ENCODE measurements at places on chromosomes 2 and 18.

GRCh38 chr18:44817831-44818473 is 137.3 kb downstream of the SETBP1 start:
- no peak for DNase-seq

GRCh38 chr2:68561372-68561771 is 82.0 kb upstream of the PROKR1 start:
- DNase-seq: no peak

DNA sequence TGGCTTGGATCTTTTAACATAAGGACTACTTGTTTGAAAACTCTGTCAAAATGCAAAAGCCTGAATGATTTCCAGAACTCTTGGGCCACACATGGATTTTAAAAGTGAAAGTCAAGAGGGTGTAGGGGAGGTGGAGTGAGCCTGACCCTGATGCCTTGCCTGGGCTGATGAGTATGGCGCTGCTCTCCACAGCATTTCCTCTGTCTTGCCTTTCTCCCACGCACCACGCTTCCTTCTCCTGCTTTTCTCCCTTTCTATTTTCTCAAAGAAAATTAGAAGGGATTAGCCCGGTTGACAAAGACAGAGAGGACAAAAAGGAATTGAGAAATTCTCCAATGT is 207.0 kb upstream of the CCDC68 start:
- DNase-seq: no peak

DNA sequence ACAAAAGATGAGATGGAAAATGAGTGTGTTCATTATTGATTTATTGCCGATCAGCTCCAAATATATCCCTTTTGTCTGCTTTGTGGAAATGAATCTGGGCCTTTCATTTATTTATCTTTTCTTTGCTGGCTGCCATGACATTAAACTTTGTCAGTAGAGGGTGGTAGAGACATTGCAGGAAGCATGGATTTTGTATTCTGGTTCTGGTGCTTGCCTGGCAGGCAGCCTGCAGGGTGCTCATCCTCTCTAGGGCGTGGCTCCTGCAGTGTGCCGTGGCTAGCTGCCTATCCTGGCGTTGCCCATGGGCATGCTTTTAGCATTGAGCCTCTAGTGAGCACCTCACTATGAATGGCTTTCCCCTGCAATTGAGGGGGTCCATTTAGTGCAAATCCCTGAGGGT is 593.1 kb downstream of the RNF144A start:
- no peak for DNase-seq

DNA sequence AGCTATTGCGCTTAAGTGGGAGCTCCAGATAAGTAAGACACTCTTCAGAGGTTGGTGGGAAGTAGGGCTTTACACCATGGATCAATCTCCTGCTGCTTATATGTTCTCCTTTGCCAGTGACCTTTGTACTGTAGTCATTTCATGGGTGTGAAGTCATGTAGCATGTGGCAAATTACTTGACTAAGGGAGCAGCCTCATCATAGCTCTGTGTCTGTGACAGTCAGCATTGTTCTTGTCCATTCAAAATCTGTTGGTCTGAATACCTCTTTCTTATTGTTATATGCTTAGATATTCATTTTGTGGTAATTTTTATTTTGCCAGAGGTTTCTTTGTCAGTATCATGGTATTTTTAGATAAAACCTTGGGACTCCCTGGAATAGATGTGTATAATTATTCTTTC is 18.2 kb downstream of the SLC4A1AP start:
- DNase-seq: peak; percentile 54

DNA sequence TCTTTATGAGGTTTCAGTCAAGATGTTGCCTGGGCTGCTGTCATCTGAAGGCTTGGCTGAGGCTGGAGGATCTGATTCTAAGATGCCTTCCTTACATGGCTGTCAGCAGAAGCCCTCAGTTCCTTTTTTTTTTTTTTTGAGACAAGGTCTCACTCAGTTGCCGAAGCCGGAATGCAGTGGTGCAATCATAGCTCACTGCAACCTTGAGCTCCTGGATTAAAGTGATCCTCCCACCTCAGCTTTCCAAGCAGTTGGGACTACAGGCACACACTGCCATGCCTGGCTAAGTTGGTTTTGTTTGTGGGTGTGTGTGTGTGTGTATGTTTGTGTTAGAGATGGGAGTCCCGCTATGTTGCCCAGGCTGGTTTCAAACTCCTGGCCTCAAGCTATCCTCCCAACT is 13.1 kb upstream of the SLC35F5 start:
- DNase-seq: no peak

DNA sequence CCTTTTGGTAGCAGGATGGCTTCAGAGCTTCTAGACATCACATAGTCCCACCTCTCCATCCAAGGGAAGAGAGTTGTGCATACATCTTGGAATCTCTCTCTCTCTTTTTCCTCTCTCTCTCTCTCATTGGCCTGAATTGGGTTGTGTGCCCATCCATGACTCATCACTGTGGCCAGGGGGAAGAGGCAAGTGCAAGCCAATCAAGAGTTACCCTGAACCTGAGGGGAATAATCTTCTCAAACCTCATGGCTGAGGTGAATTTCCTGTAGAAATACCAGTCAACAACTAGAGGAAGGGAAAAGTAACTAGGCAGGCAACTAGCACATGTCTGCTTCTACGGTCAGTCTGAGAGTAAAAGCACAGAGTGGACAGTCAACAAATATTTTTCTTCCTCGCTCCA is 7.3 kb upstream of the CHN1 start:
- DNase-seq: no peak

GRCh38 chr2:55879976-55880375 is 43.6 kb downstream of the EFEMP1 start:
- DNase-seq: no peak

GRCh38 chr2:138123741-138124140 is 159.5 kb downstream of the HNMT start:
- DNase-seq: no peak

DNA sequence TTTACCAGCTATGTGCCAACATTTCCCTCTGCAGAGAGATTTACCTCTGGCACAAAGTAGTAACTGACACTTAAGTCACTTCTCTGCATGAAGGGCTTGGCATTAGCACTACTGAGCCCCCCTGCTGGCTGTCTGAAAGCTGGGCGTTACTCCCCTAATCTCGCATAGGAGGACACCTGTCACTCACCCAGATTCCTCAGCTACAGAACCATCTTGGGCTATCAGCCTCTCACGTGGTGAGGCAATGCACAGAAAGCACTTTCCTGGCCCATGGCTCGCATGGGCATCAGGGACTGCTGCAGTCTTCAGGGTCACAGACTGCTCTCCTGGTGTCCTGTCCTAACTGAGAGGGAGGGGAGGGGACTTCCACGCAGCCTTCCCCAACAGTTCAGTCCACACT is 12.0 kb downstream of the SERPINE2 start:
- DNase-seq: no peak

DNA sequence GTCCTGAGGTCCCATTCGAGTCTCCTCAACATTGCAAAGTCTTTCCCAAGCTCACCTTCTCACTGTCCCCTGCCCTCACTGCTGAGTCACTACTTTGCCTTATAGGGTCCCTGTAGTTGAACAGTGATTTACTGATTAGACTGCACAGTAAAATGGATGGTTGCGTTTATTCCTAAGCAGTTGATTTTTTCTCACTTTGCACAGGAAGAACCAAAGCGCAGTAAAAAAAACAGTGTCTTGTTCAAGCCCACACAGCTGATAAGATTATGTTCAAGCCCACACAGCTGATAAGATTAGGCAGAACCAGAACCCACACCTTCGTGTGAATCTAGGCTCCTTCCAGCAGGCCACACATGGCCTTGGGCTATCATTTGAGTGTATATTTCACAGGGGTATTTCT is 215.3 kb upstream of the COPS8 start:
- no peak for DNase-seq

DNA sequence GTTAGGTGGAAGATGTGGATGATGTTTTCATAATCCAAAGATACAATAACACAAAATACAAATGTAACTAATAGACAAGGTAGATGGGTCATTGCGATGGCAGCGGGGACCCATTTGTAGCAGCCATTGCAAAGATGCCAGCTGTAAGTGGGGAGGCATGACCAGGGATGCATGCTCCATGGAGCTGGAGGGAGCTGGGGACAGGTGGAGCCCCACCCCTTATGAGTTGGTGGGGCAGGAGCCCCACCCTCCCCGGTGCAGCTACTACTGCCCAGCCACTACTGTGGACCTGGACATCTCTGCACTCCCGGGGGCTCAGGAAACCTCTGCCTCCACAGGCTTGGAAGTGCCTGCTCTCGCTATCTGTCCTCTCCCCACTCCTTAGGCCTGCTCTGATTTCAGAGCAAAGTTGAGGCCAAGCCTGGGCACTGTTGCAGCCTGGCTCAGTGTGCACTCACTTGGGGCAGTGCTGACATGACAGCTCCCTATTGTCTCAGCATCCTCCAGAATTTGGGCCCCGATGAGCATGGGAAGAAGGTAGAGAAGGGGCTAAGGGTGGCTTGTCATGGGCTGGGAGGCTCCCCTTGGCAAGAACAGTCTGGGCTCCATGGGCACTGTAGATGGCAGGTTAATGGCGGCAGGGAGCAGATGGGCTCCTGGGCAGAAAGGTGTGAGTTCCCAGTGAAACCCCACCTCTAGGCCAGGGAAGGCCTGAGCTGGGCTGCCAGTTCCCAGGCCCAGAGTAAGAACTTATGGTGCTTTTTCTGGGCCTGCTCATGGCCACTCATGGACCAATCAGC is 81.1 kb downstream of the ZNF804A start:
- DNase-seq: no peak

GRCh38 chr2:209525834-209526281 is 102.0 kb downstream of the MAP2 start:
- peak; percentile 92 for DNase-seq

DNA sequence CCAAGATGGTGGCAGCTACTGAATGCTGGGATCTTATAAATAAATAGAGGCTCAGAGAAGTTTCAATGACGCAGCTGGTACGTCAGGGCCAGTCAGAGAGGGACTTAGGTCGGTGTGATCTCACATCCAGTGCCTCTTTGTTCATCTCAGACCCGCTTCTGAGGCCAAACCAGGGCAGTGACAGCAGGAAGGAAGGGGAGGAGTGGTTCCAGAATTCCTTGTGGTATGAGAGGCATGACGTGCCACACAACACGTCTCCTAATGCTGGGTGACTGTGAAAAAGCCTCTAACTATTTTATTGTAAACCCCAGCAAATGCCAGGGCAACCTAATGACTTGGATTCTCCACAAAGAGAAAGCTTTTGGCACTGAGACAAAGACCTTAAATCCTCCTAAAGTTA is 423.3 kb downstream of the LPIN1 start:
- peak; percentile 89 for DNase-seq

- no peak for DNase-seq
These were observed 398 bp downstream of the CRYBA2 start for GRCh38 chr2:218992703-218993344.

DNA sequence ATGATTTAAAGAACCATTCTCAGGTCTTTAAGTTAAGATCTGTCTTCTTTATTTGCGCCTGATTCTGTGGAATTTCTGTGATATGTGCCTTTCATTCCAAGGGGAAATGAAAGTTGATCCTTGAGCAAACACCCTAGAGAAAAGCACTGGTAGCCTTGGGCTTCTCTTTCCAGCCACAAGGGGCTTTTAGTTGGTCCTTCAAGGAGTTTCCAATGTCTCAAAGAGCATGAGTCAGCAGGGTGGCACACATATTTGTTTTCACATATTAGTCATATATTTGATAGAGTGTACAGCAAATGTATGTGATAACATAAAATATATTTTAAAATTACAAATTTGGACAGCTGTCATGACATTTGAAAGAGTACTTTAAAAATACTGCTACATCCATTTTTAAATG is 339.5 kb downstream of the TXNL1 start:
- peak; percentile 56 for DNase-seq

DNA sequence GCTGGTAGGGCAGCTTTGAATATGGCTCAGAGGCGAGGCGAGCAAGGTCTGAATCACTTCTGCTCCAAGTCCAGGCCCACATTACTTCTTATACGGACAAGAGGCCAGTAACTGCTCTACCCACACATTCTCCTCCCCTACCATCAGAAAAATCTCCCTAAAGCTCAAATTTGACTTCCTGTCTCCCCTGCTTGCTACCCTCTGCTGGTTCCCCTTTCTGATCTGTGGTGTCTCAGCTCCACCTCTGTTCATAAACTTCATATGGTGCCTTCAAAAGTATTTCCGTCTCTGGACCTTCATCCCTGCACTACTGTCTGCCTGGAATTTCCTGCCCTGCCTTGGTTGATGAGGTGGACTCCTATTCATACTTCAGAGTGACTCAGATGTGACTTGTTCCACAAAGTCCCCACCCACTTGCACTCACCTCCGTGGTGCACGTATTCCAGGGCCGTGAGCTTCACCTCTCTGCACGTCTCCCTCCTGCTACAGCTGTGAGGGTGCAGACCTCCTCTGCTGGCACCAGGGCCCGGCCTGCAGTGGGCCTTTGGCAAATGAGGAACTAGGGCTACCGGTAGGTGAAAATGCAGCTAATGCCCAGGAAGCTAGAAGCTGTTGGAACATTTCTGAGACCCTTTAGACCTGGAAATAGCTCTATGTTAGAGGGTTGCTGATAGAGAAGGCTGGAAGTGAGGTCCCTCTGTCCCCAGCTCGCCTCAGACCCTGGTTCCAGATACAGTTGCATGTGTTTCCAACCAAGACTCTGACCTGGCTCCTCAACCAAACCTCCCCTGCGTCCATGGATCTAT is 24.6 kb upstream of the KCMF1 start:
- DNase-seq: peak; percentile 89

DNA sequence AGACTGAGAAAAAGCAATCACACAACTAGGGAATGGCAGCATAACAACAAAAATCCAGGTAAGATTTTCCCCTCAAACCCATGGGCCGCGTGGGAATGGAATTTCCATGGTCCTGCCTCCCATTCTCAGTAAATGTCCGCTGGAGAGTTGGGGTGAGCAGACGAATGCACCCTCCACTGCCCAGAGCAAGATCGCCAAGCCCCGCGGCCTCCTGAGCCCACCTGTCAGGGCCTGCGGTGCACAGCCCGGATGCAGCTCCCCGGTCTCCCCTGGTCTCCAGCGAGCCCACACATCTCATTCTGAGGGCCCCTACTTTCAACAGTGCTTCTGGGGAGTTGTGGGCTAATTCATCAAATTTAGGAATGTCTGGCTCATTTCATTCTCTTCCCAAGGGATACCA is 327.4 kb upstream of the HS6ST1 start:
- no peak for DNase-seq

DNA sequence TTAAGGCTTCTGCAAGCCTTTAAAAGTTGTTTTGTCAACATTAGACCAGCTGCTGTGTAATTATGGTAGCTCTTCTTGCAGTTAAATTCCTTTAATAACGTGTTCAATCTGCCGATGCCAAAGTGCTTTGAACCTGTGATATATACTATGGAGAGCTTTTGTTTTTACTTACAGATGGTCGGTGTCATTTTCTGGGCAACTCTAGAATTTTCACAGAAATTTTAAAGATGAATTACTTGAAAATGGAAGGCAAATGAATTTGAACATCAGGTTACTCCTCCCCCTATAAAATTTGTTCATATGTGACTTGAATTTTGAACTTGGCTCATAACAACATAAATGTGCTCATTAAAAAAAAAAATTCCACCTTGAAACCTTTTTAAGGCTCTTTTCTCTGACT is 23.0 kb downstream of the LYPD6 start:
- no peak for DNase-seq

GRCh38 chr2:240594511-240595380 is 8.2 kb downstream of the CAPN10 start:
- DNase-seq: no peak

Measured in fibroblast of skin of right quadriceps (primary cell).